Spinal cord (tissue), 10 donors: ENCODE measurements at places on chromosomes 5 and 9.
A peak's percentile ranks its signal among the peaks of the same experiment; 100 is the strongest.

GRCh38 chr5:17216974-17217492 is 398 bp upstream of the BASP1 start:
- no peak for DNase-seq

DNA sequence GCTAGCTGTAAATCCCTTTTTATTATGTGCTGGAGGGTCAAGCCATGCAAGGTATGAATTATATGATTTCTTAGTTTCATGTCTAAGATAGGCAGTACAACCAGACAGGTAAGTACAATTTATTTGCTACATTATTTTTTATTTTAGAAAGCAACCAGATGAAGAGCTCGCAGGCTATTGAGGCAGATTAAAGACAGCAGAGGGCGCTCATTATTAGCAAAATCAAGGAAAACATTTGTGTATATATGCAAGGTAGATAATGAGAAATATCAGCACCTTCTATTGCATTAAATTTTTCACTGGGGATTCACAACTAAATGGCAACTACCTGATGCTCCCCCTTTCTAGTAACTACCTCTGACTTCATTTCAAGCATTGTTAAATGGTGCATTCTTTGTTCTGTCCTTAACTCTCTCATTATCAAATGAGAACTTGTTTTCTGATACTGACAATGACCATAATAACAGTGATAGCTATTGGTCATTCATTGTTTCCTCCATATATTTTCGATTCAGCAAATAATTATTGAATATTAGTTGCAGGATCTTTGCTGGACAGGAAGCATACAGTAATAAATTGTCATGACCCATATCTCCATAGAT is 8.6 kb downstream of the SCGB3A2 start:
- no peak for DNase-seq

- DNase-seq = no peak
These were observed 134.6 kb upstream of the DPYSL3 start for GRCh38 chr5:147644460-147644859.

DNA sequence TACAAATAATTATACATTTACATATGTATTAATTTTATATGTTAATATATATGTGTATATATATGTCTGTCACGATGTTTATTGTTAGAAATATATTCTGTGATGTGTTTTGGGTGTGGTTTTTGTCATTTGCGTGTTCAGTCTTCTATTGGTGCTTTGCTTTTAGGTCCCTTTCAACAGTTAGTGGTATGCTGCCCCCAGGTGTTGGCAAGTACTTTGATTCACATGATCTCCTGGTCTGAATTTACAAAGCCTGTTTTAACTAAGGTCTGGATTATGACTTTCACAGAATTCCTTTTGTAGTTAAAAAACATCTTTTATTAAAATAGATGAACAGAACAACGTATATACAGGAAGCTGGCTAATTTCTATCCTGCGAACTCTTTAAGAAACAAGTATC is 271.5 kb downstream of the CCDC171 start:
- DNase-seq = no peak

DNA sequence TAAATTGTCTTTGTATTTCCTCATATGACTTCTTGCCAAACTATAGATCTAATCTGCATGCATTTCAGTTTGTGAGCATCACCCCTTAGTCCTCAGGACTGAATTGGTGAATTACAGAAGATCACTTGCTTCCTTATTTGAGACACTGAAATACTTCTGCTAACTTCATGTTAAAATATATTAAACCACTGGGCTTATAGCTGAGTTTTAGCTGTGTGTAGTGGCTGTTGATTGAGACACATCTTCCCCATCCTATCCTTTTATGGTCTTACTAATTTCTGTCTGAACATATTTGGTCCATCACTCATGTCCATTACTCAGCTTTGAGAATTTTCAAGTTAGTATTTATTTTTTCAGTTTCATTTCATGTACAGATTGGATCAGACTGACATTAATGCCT is 295.9 kb downstream of the PSAT1 start:
- DNase-seq = no peak

- no peak for DNase-seq
These were observed 524.3 kb downstream of the PSAT1 start for GRCh38 chr9:78821126-78821822.

DNA sequence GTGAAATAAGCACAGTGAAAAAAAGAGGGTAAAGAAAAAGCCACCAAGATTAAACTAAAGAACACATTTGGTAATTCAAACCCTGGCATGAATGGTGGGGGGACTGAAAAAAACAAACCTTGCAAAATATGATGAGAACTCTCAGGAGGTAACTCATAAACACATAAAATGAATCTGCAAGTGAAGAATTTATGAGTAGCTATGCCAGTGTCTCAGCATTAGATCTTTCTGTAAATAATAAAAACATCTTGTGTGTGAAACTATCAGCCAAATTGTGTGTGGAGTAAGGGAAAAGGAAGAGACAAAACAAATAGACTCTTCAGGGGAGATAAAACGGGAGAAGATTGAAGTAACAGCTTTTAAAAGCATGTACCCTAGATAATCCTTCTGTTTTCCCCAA is 129.6 kb upstream of the SPEF2 start:
- no peak for DNase-seq

- DNase-seq = no peak
These were observed 6.6 kb downstream of the UBLCP1 start for GRCh38 chr5:159269723-159270122.

DNA sequence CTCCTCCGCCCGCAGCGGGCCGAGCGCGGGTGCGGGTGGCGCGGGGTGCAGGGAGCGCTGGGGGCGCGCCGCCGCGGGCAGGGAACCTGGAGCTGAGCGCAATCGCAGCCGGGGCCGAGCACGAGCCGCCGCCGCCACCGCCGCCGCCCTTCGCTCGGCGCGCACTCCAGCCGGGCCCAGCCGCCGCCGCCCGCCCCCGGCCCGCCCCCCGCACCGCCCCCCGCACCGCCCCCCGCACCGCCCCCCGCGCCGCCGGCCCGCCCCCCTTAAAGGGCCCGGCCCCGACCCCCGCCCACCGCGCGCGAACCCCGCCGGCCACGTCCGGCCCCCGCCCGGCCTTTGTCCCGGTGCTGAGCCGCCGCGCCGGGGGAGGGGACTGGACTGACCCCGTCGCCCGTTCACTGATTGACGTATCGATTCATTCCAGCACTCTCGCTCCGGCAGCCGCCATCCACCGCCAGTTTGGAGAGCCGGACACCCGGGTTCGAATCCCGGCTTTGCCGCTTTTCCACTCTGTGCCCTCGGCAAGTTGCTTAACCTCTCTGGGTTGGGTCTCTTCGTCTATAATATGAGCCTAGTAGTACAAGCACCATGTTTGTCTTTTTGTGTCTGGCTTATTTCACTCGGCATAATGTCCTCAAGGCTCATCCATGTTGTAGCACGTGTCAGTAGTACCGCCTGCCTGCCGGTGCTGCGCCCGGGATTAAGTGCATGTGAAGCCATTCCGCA is at the start of gene SH3PXD2B:
SH3PXD2B (minus strand) TSS at position 168 of the 729 bp plus-strand sequence. CDS start 173 bp downstream, outside the sequence.
- peak; percentile 48 for DNase-seq

DNA sequence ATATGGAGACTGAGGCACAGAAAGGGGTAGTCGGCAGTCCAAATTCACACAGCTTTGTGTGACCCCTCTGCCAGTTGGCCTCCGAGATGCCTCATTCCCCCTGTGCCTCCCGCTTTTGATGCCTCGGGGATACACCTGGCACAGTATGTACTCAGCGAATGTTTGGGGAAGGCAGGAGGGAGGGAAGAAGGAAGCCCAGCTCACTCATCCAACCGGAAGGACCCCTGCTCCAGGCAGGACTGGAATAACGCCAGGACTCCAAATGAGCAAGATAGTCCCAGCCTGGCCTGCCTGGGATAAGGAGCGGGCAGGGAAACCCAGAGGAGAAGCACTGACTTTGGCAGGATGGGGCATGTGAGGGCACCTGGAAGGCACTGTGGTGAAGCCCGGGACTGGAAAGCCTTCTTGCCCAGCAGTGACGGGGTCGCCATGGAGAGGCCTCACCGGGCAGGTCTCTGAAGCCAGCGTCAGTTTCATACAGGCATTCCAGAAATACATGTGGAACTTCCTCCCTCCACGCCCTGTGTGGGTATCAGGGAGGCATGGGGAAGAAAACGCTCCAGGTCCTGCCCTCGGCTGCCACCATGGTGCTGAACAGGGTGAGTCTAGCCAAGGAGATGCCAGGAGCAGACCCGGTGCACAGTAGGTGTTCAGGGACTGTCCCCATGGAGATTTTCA is 20.3 kb downstream of the LMX1B start:
- no peak for DNase-seq

DNA sequence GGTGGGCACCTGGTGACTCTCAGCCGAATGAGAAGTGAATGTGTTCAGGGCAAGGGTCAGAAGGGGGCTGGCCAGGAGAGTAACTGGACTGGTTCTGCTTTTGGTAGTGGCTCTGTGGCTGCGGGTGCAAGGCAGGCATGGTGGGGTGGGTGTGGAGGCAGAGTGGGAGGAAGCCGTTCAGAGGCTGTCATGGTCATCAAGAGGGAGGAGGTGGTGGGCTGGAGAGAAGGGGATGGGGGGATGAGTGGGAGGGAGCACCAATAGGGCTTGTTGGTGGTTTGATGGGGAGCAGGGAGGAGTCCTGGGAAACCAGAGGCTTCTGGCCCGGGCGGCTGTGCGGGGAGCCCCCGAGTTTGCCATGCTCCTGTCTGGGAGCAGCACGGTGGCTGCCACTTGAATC is 13.3 kb downstream of the FAM163B start:
- no peak for DNase-seq

- peak; percentile 52 for DNase-seq
These were observed 222.2 kb downstream of the LURAP1L start for GRCh38 chr9:12997009-12997408.

- no peak for DNase-seq
These were observed 40.1 kb downstream of the CCNJL start for GRCh38 chr5:160272264-160272663.

DNA sequence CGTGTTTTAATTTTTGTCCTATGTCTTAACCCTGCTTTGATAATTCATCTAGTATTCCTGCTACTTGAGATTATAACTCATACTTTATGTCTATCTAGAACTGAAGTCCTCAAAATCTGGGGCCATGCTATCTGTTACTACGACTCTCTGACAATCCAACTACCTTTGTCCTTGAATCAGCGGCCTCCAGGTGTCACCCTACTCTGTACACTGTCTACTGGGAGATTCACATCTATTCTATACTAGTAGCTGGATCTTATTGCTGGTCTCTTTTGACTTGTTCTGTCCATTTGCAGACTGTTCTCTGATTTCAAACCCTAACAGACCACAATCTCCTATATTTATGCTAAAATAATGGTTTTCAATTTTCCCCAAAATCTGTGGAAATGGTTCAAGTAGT is 225.5 kb upstream of the ELAVL2 start:
- DNase-seq = no peak

DNA sequence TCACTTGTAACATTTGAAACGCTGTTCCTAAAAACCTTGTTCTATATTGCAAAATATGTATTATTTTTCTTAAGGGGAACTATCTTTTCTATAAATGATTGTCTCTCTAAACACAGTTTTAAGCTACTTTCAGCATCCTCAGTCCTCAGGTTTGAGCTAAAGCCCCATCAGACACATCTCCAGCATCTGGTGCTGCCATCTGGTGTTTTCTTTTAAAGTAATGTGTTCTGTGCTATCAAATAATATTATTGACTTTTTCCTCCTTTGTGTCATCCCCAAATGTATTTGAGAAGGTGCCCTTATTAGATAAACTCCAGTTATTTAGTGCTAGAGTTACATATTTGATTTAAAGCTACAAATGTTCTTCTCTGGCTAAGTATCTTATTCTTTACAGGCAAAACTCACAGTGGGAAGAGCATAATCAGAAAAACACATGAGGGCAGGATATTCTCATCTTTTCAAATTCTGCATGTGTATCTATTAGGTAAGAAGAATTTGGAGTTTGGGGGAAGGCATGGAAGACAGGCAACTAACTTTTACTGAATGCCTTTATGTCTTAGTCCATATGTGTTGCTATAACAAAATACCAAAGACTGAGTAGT is 27.5 kb downstream of the ZNF474 start:
- peak; percentile 88 for DNase-seq

DNA sequence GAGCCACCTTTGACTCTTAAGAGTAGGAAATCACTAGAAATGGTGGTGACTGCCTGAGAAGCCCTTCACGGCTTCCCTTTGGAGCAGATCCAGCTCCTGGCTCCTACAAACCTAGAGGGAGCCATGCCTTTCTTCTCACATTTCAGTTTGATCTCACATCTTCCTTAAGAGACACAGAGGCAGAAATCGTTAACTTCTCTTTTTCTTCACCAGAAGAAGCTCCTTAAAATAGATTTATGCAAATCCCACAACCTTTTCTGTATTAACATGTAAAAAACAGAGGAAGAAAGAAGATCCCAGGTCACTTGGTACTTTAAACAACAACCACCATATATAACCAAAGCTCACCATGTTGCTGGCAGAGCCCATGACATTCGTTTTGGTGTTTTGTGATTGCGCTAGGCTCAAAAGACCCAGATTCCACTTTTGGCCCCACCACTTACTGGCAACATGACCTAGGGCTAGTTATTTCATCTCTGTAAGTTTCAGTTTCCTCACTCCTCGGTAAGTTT is 29.6 kb downstream of the PAX5 start:
- no peak for DNase-seq

DNA sequence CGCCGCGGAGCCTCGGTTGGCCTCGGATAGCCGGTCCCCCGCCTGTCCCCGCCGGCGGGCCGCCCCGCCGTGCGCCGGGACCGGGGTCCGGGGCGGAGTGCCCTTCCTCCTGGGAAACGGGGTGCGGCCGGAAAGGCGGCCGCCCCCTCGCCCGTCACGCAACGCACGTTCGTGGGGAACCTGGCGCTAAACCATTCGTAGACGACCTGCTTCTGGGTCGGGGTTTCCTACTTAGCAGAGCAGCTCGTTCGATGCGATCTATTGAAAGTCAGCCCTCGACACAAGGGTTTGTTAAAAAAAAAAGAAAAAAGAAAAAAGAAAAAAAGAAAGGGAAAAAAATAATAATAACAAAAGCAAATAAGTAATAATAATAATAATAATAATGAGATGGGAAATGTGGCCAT is 112.8 kb downstream of the GCNT1 start:
- DNase-seq = no peak
